ENCODE measurements at places on chromosomes 16 and 17.

DNA sequence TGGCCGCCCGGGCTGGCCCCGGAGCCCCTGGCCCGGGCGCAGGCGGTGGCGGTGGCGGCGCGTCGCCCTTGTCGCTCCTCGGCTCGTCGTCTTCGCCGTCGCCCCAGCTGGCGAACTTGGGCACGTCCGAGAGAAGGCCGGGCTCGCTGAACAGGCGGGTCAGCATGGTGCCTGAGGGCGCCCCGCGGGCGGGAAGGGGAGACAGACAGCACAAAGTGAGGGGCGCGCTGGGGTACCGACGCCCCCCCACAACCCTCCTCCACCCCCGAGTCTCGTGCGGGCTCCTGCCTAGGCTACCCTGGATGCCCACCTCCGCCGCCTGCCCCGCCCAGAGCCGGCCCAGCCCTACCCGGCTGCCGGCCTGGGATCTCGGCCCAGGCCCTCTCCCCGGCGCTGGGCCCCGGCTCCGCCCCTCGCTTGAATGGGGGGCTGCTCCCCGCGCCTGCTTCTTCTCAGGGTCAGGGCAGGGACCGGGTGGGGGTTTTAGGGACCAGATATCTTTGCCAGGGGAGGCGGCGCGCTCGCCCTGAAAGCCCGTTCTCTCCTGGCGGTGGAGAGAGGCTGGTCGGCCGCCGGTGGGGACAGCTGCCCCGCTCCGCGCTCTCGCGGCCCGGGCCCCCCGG lies 1.2 kb downstream of the NEUROD2 start:
- no peak for DNase-seq

GRCh38 chr16:3712861-3713372 lies 4.4 kb downstream of the TRAP1 start:
- DNase-seq: no peak

- DNase-seq: no peak
Observed at GRCh38 chr16:77919761-77920415, 102.5 kb upstream of the CLEC3A start.

DNA sequence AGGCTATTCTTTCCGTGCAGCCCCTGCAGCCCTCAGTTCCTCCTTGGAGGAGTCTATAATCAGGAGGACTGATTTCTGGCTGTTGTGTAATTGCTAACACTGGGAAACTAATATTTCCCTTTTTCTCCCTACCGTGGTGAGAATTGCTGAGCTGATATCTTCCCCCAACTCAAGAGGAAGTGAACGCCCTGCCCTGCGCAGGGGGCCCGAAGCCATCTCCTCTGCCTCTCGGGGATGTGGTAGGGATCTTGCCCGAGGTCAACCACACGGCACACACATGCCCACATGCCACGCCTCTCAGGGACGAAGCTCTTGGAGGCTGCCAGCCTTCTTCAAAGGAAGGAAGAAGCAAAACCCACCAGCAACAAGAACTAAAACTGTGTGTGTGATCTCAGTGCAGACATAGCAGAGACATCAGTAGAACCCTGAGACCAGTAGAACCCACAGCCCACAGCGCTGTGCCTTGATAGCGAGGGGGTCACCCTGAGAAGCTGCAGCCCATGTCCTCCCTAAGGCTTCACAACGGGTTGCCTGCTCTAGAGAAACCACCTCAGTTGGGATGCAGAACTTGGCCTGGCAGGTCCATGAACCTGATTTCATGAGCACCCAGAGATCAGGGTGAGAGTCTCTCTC lies 8.9 kb upstream of the ULK2 start:
- DNase-seq: peak; percentile 83

GRCh38 chr17:75572713-75573539 lies 14.7 kb upstream of the MYO15B start:
- DNase-seq: no peak

- DNase-seq: no peak
Observed at GRCh38 chr16:69931631-69932030, 19.5 kb upstream of the CLEC18A start.

DNA sequence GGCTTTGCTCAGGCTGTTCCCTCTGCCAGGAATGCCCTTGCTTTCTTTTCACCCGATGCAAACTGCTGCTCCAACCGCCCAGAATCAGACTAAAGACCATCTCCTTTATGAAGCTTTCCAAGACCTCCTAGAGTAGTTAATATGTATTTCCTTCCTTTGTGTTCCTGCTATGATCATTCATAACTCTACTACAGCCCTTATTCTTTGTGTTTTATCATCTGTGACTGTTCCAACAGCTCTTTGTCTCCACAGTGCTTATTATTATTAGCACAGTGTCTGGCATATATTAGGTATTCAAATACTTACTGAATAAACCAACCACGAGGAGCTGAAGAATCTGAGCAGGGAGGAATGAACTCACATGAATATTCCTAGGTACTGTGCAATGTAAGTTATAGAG lies 7.6 kb downstream of the PSME3IP1 start:
- no peak for DNase-seq

DNA sequence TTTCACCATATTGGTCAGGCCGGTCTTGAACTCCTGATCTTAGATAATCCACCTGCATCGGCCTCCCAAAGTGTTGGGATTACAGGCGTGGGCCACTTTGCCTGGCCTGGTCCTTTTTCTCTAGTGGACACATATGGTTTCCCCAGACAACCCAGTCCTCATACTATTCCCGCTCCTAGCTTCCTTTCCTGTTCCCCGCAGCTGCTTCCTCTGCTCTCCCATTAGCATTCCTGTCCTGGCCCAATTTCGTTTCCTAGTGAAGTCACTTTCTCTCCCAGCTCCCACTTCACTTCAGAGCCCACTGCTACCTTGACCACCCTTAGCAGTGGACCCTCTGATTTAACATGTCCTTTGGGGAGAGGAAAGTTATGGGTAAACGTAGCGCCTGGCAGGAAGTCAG lies 11.3 kb downstream of the KATNIP start:
- DNase-seq: no peak

DNA sequence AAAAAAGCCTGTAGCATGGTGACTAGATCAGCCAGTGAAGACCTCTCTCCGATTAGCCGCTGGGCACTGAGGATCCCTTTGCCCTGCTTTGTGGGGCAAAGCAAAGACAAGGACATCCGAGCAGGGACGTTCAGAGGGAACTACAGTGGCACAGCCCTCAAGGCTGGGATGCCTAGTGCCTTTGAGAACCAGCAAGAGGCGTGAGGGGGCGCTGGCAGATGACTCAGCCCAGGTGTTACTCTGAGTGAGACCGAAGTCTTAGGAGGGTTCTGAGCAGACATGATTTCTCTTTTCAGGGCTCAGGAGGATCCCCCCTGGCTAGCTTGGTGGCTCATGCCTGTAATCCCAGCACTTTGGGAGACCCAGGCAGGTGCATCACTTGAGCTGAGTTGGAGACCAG lies 178.6 kb downstream of the CPPED1 start:
- DNase-seq: no peak

DNA sequence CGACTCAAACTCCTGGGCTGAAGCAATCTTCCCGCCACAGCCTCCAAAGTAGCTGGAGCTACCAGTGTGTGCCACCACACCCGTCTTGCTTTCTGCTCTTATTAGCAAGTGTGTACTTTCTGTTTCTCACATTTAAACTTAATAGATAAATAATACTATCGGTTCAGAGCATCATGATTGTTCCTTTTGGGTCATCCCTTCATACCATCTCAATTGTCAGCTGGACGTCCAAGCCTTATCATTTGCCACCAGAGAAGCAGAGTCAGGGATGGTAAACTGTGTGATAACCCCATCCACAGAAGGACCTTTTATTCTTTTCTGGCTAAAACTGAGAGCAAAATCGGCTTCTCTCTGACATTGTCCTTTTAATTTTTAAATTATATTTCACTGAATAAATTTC lies 279.8 kb upstream of the GOT2 start:
- DNase-seq: no peak

DNA sequence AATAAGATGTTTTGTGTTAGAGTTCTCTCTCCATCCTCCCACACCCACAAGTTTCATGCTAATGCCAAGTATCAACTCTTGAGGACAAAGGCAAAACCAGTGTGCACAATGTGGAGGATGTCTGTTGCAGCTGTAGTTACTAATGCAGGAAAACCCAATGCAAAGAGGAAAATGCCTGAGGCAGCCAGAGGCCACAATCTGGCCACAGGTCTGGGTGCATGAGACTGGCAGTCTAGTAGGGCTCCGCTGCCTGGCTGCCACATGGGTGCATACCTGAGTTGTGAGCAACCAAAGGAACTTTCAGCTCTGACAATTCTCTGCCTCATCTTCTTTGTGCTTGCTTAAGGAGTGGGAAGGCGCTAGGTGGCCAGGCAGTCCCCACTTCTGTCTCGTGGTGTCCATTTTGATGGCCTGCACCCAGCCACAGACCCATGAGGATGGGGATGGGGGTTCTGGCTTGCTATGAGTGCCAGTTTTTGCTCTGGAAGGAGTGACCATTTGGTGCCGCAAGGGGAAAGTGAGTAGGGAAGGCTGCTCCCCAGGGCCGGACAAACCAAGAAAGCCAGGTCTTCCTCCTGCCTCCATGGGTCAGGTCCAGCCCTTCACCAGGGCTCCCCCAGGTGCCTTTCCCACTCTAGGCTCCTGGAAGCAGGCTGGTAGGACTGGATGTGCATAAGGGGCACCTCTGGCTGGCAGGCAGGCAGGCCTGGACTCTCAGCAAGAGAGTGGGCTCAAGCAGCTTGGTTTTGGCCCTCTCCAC lies 4.2 kb upstream of the GFOD2 start:
- no peak for DNase-seq

- DNase-seq: no peak
Observed at GRCh38 chr17:83008186-83008510, 71.3 kb upstream of the METRNL start.

DNA sequence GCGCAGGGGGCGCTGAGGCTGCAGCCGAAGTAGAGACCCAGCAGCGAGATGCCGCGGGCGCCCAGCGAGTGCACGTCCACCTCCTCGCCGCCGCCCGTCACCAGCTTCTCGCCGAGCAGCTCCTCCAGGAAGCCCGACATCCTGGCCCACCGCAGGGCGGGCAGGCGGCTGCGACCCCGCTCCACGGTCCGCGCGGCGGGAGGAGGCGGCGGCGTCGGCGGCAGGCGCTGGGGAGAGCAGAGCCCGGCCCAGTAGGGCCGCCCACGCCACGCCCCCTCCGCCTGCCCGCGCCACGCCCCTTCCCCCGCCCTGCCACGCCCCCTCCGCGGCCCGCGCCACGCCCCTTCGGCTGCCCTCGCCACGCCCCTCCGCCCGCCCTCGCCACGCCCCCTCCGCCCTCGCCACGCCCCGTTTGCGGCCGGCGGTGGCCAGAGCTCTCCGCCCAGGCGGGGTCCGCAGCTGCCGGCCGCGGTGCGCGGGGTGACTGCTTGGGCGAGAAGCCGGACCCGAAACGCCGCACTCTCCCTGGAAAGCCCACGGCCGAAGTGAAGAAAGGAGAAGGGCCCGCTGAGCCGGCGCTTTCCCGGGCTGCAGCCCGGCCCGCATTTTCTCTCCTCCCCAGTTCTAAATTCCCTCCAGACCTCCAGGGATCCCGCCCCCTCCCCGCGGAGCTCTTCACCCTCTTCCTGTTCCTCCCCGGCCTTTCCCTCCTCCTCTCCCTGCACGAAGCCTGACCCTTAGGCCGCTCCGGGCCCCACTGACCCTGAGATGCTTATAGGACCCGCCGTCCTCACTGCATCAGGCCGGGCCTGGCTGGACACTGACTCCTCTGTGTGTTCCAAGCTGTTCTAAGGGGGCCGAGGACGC lies at the start of gene NXN:
Gene NXN, minus strand, starts transcription at position 238 of the 867 bp plus-strand sequence.
- DNase-seq: peak; percentile 93

DNA sequence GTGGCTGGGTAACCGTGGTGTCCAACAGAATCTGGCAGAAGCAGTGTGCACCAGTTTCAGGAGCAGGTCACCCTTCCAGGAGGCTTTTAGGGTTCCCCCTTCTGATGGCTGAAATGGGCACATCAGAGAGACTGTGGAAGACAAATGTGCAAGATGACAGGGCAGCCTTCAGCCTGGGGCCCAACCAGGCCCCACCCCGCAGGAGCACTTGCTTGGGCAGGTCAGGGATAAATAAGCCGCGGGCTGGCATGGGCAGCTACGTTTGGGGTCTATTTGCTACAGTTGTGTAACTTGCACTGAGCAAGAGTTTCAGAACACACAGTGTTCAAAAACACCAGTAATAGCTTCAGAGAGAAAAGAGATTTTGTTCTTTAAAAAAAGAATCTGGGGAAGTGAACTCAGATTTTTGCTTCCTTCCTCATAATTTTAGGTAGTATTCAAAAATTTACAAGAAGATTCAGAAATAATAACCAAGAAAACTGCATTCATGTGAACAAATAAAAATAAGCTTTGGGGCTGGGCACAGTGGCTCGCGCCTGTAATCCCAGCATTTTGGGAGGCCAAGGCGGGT lies 44.9 kb upstream of the BAHCC1 start:
- DNase-seq: no peak

GRCh38 chr16:88019821-88020515 lies 68.7 kb downstream of the BANP start:
- DNase-seq: no peak

- DNase-seq: no peak
Observed at GRCh38 chr16:24815021-24815420, 30.7 kb upstream of the SLC5A11 start.

GRCh38 chr17:56629531-56630075 lies 36.1 kb downstream of the NOG start:
- no peak for DNase-seq

DNA sequence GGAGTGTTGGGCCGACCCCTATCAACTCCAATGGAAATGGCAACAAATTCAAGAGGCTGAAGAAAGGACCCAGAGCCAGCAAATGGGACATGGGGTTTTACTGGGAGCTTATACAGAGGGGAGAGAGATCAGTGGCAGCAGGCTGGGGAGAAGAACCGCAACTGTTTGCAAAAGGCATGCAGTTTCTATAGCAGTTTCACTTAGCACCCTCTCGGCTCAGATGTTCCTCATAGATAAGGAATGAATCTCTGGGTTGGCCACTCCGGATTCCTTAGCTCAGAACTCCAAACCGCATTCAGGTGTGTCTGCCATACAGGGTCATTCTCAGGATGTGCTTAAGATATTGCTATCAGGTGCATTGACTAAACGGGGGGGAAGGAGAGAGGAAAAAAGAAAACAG lies 71.1 kb upstream of the RPL38 start:
- DNase-seq: no peak

GRCh38 chr16:47416869-47417268 lies 44.0 kb downstream of the ITFG1 start:
- no peak for DNase-seq

- DNase-seq: no peak
Observed at GRCh38 chr17:68198931-68199836, 48.7 kb upstream of the AMZ2 start.

DNA sequence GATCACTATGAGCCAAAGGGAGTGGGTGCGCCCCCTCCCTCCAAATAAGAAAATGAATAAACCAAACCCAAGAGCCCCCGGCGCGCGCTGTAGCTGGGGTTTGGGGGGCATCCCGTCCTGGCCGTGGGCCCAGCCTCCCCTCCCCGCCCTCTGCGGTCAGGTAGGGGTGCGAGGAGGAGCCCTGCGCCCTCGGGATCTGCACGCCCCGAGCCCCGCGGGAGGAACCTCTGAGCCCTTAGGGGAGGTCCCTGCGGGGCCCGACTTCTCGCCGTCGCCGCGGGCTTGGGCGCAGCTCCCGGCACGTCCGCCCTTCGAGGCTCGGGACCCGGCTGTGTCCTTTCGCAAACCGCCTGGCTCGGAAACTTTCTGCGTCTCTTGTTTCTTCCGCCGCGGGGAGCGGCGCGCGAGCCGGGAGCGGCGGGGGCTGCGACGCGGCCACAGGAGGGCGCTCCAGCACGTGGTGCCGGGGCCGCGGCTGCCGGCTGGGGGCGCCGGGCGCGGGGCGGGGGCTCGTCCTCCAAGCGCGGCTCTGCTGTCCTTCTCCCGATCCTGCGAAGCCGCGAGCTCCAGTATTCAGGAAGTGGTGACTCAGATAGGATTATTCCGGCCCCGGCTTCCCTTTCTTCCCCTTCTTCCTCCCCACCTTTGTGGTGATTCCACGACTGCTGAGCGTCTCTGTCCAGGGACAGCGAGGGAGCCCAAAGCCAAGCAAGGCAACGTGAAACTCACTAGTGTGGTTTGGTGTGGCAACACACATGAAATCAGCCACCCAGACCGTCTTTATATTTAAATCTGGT lies 1.6 kb downstream of the PITPNC1 start:
- peak; percentile 67 for DNase-seq
